ENCODE measurements at places on chromosomes 6 and 20.
A peak's percentile ranks its signal among the peaks of the same experiment; 100 is the strongest.

DNA sequence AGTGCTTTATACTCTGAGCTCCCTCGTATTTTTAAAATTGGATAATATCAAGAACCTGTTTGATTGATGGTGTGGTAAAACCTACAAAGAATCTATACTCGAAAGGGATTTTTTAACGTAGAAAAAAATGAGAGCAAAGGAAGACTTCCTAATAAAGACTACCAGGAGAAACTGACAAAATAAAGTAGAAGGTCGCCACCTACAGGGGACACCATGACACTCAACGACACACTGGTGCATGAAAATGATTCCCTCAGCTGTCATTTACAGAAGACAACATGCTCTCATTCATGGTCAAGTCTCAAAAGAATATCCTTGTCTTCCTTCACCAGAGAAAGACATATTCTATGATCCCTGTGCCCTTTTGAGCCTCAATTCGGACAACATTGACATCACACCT is 10.1 kb upstream of the NHSL1 start:
- peak; percentile 52 for ATAC-seq

GRCh38 chr6:88785478-88785877 is 177.9 kb downstream of the RNGTT start:
- ATAC-seq = no peak

DNA sequence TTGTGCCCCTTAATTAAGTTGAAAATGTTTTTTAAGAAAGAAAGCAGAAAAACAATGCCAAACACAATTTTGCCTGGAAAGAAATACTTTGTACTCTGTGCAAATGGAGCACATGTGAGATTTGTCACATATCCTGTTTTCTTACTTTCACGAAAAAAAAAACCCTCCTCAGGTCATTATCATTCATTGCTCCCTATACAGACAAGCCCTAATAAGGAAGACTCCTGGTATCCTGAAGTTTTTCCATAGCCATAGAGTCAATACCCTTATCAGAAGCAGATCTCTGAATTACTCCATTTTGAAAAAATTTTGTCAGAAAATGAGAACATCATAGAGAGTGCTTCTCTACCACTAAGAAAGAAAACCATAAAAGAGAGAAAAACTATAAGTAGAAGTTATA is 14.0 kb upstream of the NT5E start:
- no peak for ATAC-seq

GRCh38 chr20:47280668-47281067 is 75.8 kb downstream of the ZMYND8 start:
- no peak for ATAC-seq

- ATAC-seq = no peak
Measured at GRCh38 chr6:37940074-37940847, 120.7 kb downstream of the ZFAND3 start.

GRCh38 chr20:12287575-12287974 is 369.9 kb downstream of the BTBD3 start:
- no peak for ATAC-seq

- ATAC-seq = peak; percentile 29
Measured at GRCh38 chr6:121453191-121453590, 17.7 kb downstream of the GJA1 start.

- no peak for ATAC-seq
Measured at GRCh38 chr6:133466680-133467079, 225.5 kb downstream of the EYA4 start.

DNA sequence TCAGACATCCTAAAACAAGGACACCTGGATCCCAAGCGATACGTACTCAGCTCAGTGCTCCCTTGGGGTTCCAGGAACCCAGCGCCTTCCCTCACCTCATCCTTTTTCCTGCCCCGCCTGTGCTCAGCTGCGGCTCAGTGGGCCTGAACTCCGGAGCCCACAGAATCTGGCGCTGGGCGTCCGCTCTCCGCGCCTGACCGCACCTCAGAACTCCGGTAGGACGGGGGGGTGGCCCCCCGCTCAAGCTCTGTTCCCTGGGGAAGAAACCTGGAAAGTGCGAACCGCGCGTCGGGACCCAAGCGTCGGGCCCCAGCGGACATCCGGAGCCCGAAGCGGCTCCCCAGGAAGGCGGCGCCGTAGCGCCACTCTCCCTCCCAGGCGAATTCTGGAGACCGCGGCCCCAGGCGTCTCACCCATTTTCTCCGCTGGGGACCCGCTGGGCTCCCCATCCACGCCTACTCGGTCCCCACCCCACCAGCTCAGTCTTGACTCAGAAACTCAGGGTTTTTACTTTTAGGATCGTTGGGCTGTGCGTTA is 336 bp upstream of the LY6G5C start:
- peak; percentile 74 for ATAC-seq

DNA sequence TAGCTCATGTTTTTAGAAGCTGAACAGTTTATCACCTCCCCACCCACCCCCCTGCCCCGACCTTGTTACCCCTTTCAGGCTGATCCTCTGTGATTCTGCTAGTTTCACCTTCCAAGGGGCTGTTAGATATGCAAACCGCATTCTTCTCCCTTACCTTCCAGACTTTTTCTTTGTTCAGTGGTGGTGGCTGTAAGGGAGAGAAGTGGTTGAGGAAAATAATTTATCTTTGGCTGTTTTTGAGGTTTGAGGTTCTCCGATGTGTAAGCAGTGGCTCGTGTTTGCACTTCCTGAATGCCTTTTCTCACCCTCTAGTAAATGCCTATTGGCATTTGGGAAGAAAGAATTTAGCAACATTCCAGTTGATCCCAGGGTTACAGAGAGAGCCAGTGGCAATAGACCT is 69.4 kb upstream of the KCNG1 start:
- ATAC-seq = no peak

- ATAC-seq = no peak
Measured at GRCh38 chr6:63813566-63814120, 178.0 kb downstream of the PHF3 start.

- no peak for ATAC-seq
Measured at GRCh38 chr6:128981716-128982115, 98.8 kb downstream of the LAMA2 start.

DNA sequence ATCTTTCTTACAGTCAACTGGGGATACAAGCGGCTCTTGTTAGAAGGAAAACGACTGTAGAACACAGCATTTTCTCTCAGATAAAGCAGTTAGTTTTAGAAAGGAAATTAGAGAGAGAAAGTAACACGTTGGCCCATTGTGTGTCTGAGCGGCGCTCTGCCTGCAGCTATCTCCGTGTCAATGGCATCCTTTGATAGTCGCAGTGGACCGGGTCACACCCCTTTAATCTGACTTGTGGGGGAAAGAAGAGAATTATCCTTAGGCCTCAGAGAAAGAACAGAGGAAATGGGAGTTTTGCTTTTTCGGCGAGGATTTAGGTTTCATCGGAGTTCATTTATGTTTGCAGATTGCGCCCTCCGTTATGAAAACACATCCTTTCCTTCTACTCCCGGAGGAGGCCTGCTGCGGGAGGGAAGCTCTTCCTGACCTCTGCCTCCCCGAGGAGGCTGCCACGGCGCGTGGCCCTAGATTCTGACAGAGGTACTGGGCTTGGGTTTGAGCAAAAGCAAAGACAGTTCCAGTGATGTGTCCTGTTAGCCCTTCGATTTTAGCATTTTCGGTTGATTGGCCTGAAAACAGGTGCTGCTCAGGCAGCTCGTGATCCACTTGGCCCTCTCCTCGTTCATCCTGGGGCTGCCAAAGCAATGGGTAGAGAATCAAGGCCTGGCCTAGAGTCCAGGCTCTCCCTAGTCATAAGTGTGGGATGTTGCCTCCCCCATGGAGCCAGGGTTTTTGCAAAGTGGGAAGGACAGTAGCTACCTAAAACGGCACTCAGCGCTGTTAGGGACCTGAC is 74.9 kb downstream of the ZDHHC14 start:
- ATAC-seq = no peak

DNA sequence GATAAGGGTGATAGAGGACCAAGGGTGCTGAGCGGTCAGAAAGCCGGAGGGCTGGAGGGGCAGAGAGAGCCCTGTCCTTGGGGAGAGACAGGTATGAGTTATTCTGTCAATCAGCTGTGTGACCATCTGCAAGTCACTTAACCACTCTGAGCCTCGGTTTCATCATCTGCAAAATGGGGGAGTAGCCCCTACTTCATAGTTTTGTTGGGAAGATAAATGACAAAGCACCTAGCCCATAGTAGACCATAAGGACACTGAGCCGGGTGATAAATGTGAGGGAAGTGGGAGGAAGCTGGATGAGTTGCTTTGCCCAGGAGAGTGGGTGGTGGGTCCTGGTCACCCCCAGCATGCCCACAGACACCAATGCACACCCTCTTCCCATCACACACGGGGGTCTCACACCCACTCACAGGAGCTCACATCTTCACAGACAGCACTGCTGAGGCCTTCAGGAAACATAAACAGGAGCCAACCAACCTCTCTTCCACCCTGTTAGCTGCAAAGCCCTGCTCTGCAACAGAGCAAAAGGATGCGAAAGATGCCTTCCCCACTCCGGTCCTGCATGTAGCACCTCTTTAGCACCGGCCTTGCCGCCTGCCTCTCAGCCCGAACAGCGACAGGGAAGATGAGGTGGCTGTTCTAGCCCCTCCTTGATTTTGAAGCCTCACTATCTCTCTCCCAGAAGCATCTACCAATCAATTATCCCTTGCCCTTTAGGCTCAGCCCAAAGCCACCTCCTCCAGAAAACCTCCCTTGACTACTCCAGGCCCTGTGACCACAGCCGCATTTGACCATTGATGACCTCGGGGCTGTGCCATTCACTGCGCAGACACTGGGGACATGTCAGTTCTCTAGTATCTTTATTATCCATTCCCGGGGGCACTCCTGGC is 18.9 kb downstream of the SPDEF start:
- no peak for ATAC-seq

DNA sequence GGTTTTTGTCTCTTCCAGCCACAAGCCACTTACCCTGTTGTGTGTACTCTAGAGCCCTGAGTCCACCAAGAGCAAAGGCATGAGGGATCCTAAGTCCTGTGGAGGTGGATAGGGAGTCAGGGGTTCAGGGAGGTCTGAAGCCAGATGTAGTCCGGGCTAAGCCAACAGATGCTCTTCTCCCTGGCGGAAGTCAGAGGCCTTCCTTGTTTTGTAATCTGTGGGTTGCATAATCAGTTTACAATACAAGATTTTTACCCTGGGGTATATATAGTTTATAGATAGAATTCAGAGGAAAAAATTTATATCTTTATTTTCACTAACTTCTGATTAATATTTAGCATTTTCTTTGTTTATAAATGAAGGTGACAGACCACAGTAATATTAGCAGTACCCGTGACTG is 9.2 kb downstream of the LAMP5 start:
- ATAC-seq = no peak

- no peak for ATAC-seq
Measured at GRCh38 chr6:72245565-72245964, 359.2 kb downstream of the RIMS1 start.

DNA sequence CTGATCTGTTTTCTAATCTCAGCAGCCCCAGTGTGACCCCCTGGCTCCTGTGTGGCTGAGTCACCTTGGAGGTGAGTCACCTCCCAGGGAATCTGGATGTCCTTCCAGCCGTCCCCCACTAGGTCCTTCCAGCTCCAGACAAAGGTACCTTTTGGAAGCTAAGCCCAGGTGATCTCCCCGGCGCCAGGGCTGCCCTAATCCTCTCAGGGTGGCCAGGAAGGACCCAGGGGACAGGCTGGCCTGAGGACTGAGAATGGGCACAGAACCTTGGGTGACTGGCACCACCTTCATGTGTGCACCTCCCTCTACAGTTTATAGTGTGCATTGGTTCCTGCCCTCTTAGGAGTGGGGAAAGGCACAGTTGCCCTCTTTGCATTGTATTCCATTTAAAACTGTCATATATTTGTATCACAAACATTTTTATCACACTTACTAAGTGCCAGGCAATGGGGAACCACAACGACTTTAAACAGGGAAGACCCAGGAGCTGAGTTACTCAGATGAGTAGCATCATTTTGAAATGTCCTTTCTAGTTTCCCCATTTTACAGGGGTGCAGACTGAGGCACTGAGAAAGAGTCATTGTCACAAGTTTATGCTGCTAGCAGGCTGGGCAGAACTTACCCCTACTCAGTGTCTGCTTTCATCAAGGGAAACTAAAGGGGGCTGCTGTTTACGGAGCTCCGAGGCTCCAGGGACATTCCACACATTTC is 2.6 kb upstream of the BPIFB4 start:
- ATAC-seq = peak; percentile 23

DNA sequence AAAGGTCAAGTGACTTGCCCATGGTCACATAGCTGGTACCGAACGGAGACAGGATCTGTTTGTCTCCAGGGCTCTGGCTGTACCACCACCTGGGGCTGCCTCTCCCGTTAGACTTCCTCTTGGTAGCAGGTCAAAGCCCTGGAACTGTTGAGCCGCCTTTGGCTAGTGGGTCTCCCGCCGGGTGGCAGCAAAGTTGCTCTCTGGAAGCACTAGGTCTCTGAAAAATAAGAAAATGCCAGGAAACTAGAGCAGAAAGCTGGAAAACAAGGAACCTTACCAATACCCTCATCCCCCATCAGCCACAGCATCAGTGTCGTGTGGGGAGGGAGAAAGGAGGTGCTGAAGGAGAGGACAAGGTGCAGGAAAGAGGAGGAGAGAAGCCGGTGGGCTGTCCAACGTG is 291.0 kb upstream of the SUPT3H start:
- ATAC-seq = no peak

DNA sequence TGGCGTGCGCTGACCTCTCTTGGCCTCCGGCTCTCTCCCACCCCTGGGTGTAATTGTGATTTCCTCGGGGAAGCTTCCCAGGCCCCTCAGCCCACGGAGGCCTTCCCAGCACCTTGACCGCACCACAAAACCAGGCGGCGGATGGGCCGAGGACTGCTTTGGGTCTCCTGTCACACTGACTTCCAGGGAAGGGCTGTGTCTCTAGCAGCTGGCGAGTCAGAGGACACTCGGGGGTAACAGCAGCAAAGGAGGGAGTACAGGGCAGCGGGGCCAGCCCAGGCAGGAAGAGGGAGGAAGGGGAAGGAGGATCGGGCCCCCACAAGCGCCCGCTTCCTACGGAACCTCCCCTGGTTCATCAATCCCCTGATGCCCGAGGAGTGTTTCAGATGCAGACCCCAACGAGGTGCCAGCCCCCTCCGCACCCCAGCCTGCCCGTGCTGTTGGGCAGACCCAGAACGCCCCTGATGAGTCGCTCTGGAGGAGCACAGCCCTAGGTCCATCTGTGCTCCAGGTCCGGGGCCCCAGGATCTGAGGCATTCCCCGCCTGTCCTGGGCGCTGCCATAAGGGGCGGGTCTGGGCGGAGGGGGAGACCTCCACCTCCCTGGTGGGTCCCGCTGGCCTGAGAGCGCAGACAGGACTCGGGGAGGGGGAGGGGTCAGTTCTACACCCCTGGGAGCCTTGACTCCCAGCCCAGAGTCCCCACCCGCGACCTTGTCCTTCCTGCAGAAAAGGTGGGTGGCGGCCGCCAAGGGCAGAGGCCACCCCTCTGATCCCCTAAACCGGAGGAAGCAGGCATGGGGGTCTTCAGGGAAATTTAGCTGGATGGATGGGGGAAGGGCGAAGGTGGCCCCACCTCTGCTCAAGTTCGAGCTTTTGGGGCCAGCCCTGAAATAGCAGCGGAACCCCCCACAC is 956 bp downstream of the CHRNA4 start:
- ATAC-seq = no peak

All from activated T-helper 17 cell treated with anti-CD3 and anti-CD28 coated beads, Interleukin-2, amount 50 U/mL, for 72 hours (primary cell).